ENCODE measurements at places on chromosomes 2 and 18.

DNA sequence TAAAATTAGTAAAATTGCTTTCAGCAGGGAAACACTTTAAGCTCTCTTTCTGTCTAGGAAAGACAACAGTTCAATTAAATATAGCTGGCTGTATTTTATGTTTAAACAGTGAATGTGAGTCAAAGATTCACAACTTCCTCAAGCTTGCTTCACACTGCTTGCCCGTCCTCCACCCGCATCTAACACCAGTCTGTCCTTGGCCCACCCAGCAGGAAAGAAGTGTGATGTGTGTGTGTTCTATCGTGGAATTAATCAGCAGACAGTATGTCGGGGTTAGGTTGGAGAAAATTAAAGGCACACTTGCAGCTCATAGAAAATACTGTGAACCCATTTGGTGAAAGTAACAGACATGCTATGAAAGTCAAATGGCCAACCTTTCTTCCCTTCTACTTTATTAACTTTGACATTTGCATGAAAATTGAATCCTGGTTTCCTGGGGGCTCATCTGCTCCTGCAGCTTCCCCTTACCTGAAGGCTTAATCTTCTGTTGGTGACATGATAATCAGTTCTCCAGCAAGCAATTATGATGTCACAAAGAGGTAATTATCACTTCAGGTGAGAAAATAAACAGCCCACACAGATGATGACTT lies 182.0 kb downstream of the UXS1 start:
- DNase-seq = no peak

- DNase-seq = no peak
Observed at GRCh38 chr2:71503837-71504236, 50.5 kb downstream of the DYSF start.

GRCh38 chr2:69141061-69141460 lies 128.1 kb downstream of the ANTXR1 start:
- DNase-seq = no peak

DNA sequence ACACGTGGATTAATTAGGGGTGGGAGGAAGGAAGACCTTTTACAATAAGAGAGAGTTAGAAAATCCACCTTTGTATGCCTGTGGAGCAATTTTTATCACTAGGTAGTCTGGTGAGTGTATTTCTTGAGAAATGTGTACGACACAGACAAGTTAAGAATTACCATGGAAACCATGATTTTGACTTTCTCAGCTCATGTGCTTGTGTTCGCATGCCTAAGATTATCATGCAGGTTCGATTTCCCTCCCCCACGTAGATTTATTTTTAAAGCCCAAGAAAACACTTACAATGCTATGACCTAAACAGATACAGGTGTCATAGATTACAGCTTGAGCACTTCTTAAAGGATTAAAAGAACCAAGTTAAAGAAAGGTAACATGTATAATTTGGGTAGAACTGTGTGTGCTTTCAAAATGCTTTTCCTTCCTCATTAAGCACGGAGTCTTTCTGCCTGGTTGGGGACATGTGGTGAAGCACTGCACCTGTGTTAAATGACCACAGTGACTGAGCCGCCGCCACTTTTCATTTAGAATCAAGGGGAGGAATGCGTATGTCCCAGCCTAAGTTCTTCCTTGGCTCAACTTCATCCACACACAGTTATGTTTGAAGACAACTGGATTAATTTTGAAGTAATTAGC lies 16.6 kb downstream of the SERTAD2 start:
- no peak for DNase-seq

DNA sequence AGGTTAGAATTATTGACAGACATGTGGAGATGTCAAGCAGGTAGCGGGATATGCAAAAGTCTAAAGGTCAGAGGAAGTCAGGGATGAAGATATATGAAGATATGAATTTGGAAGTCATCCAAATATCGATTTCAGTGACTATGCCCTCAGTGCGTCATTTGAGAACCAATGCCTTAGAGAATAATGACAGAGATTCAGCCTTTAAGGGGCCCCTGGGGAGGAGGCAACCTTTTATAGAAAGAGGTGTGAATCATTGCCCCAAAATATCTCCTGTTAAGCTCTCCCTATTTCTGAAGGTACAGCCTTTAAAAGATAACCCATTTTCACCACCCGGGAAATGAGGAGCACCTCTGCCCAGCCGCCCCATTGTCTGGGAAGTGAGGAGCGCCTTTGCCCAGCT lies 223.4 kb downstream of the NCKAP5 start:
- no peak for DNase-seq

- no peak for DNase-seq
Observed at GRCh38 chr2:8592736-8593135, 89.1 kb upstream of the ID2 start.

GRCh38 chr2:63539416-63540162 lies 48.7 kb downstream of the WDPCP start:
- no peak for DNase-seq

DNA sequence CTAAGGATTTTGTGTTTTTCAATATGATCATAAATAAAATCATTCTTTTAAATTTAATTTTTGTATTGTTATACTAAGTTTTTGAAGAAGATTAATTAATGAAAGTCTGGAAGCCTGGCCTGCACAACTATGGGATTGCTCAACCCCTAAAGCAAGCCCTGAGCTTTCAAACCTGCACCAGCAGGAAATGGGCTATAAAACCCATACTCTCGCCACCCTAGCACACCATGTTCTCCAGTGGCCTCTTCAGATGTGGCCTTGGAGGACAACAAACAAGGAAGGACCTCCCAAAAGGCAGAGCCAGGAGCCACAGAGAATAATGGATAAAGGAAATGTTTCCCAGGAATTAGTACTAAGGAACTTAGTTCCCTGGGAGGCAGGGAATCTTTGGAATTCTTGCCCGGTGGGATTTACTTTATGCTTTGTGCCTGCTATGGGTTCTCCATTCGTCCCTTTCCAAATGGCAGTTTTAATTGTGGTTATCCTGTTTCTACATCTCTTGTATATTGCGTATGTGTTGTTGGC lies 212.5 kb downstream of the ZFP36L2 start:
- DNase-seq = no peak

- no peak for DNase-seq
Observed at GRCh38 chr2:97900806-97901205, 94.9 kb downstream of the TMEM131 start.

DNA sequence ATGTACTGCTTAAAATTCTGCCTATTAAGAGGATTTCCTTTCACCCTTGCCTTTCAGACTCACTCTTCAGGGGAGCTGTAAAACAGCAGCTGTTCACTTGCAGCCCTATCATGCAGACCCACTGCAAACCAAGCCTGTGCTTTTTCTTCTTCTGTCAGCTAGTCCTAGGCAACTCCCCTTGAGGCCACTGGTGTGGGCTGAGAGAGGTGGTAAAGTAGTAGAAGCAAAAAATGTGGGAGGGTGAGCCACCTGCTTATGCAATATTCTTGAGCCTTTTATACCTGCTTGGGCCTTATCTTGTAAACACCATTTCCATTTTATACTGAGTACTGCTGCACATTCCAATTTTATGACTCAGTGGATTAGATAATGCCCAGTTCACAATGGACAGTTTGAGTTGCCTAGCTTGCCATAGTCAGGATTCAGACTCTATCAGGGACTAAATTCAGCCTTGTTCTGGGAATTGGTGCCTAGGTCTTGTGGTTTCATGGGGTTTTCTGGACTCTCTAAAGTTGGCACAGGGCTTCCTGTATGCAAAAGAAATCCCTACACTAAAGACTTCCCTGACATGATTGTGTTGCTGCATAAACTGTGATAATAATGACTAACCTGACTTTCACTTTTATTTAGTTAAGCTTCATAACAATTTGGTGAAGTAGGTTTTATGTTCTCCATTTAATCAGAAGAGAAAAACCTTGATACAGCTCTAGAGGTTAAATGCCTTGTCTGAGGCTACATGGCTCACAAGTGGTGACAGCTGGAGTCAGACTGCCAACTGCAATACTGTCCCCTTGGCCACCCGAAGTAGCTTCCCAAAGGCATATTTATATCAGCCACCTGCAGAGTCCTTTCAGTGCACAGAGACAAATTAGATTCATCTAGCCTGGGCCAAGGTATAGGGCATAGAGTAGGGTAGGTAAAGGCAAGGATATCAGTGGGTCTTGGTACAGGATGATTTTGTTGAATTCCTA lies 47.4 kb upstream of the KDM3A start:
- DNase-seq = no peak

DNA sequence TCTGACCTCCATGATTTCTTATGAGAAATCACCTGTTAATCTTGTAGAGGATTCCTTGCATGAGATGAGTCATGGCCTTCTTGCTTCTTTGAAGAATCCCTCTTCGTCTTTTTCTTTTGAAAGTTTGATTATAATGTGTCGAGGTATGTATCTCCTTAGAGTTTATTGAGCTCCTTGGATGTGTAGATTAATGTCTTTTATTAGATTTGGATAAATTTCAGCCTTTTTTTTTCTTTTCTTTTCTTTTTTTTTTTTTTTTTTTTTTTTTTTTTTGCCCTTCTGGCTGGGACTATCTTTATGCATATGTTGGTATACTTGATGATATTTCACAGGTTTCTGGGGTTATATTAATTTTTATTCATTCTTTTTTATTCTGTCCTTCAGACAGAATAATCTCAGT lies 72.3 kb upstream of the ITGA4 start:
- DNase-seq = no peak

DNA sequence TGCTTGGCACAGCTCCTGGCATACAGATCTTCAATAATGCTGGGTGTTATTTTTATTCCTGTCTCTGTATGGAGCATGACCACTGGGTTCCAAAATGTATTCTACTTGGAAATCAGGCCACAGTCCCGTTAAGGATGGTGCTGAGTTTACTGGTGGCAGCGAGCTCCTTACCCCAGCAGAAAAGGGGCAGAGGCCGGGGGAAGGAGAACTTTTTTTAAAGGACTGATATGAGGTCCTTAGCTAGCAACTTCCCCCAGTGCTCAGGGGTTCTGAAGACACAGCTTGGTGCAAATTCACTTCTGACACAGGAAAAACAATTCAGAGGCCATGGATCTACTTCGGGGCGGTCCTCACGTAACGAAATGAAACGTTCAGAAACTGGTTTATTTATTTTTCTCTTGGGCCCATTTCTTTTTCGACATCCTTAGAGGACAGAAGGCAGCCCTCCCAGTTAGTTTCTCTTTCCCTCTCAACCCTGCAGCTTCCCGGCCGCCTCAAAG lies 872 bp downstream of the RDH14 start:
- no peak for DNase-seq

GRCh38 chr2:223260681-223261080 lies 208.7 kb downstream of the KCNE4 start:
- DNase-seq = no peak

- DNase-seq = peak; percentile 57
Observed at GRCh38 chr2:24382363-24383073, 22.2 kb upstream of the ITSN2 start.

GRCh38 chr2:109685453-109685852 lies 71.3 kb downstream of the SOWAHC start:
- DNase-seq = no peak

DNA sequence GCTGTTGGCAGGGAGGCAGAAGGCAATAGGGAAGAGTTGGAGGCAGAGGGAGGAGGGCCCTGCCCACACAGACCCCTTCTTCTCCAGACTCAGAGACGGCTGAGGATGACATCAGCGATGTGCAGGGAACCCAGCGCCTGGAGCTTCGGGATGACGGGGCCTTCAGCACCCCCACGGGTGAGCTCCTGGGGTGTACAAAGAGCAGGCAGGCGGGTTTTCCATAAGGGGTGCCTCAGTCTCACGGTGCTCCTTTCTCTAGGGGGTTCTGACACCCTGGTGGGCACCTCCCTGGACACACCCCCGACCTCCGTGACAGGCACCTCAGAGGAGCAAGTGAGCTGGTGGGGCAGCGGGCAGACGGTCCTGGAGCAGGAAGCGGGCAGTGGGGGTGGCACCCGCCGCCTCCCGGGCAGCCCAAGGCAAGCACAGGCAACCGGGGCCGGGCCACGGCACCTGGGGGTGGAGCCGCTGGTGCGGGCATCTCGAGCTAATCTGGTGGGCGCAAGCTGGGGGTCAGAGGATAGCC lies 10.0 kb downstream of the SPEG start:
- DNase-seq = no peak

DNA sequence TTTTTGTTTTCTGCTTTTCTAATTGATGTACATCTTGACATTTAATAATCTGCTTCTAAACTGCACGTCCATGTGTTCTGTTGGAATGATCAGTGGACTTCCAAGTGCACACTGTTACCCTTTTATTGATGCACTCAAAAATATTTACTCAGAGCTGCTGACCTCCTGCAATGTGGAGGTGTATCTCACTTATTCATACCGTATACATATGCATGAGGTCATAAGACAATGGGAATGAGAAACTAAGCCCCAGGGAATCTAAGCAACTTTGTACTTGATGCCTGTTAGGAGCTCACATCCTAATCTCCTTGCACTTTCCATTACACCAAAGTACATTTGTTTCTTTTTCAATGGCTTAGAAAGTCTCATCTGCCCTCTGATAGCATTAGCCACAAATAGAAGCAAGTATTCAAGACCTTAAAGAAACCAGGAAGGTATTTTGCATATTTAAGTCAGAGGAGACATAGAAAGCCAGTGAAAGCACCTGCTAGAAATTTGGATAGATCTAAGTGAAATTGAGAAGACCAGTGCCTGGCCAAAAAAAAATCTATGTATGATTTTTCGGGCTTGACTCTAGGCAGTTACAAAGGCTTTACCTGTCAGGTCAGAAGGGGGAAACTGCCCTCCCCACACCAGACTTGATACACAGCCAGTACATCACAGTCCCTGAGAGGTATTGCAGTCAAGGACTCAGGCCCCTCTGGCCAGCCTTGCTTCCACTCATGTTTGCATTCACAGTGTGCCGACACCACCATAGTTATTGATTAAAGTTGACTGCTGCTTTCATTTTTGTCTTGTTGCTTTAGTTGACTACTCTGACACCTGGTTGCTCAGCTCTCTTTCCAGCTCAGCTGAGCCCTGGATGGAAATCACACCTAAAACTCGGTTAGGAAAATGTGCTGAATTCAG lies 391.7 kb upstream of the CYRIA start:
- no peak for DNase-seq

GRCh38 chr2:151922845-151923666 lies 94.8 kb upstream of the ARL5A start:
- no peak for DNase-seq

GRCh38 chr2:241773511-241774418 lies 2.9 kb upstream of the GAL3ST2 start:
- no peak for DNase-seq

DNA sequence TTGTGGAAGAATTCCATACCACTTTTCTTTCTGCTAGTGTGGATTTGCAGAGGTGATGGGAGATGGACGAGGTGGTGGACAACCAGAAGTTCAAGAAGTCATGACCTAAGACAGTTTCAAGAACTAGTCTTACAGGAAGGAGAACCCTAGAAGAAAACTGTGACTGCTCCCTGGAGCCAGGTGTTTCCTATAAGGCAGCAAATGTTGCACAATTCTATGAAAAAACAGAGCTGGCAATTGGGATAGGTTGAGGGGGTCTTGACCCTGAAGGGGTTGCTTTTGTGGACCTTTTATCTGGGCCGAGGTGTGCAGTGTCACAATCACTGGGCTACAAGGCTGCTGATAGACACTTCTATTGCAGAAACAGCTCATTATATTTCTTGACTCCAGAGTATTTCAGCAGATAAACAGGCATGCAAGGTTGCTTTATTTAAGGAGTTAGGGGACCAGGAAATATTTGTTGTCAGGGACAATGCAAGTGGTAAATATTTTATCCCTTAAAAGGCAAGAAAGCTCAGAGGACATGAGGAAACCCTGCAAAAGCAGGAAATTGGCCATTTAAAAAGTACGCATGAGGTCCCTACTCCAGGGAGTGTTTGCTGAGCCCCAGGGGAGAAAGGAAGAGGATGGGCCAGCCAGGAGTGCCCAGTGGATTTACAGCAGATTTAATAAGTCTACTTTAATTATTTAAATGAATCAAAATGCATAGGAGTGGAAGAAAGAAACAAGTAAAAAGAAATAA lies 22.9 kb downstream of the APCDD1 start:
- DNase-seq = no peak

- DNase-seq = no peak
Observed at GRCh38 chr2:217632043-217632442, 370.8 kb downstream of the TNS1 start.

Data from activated CD8-positive, alpha-beta memory T cell treated with anti-CD3 and anti-CD28 coated beads, Interleukin-2, amount 50 U/mL, for 4 hours (primary cell).